ENCODE measurements at places on chromosomes 6 and 20.

- DNase-seq, result no peak
These were observed 68.5 kb downstream of the EPB41L2 start for GRCh38 chr6:130994319-130995097.

- no peak for DNase-seq
These were observed 6.0 kb upstream of the QKI start for GRCh38 chr6:163408352-163408991.

DNA sequence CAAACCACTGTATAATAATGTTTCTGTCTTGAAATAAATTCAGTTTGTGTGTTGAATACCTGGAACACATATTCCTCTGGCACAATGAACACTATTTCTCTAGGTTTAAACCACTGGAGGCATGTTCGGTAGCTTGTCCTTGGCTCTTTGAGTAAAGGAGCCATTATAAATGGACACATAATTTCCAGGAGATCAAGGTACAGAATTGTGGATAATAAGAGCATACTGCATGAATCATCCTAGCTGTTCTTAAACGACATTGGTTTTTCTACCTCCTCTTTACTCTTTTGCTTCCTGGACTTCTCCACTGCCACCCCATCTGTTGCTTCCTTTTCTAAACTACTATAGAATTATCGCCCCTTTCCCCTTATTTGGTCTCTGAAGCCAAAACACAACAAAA is 1.2 kb downstream of the CENPW start:
- DNase-seq, result no peak

DNA sequence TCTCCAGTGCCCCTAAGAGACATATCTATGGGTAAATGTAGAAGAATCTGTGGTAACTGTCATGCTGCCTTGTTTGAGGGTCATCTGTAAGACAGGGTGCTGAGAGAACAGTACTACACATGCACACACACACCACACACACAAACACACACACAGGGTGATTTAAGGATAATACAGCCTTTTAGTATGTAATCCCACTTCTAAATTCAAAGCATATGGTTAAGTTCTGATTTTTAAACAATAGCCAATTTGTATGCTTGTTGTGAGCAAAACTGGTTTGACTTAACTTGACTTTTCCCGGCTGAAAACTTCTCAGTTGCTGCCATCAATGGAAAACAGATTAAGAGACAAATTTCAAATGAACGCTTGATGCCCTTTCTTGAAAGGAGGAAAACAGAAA is 241.8 kb downstream of the ADGRG6 start:
- DNase-seq, result no peak

- DNase-seq, result no peak
These were observed 78.1 kb upstream of the FAM83B start for GRCh38 chr6:54768494-54768893.

GRCh38 chr6:5241252-5241651 is 19.5 kb downstream of the LYRM4 start:
- no peak for DNase-seq

Measured in HTR-8/SVneo (cell line).